Common myeloid progenitor, CD34-positive (primary cell): ENCODE measurements at places on chromosomes 4 and X.

DNA sequence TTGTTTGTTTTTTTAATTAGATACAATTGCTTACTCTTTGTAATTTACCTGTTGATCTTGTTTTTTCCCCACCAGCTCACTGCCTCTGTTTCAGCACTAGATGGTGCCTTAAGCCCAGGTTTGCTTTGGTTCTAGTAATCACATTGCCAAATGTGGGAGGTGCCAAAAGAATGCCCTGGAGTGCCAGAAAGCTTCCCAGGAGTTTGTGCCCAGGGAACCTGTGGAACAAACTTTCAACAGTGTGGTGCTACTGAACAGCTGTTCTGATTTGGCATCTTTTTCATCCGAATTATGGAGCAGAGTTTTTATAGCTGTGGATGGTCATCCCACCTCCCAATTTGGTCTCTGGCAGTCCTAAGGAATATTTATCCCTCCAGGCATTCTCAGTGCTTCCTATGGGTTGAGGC lies 1000.7 kb downstream of the STIM2 start:
- DNase-seq = no peak

GRCh38 chrX:71236836-71237235 lies 13.8 kb downstream of the GJB1 start:
- no peak for DNase-seq

DNA sequence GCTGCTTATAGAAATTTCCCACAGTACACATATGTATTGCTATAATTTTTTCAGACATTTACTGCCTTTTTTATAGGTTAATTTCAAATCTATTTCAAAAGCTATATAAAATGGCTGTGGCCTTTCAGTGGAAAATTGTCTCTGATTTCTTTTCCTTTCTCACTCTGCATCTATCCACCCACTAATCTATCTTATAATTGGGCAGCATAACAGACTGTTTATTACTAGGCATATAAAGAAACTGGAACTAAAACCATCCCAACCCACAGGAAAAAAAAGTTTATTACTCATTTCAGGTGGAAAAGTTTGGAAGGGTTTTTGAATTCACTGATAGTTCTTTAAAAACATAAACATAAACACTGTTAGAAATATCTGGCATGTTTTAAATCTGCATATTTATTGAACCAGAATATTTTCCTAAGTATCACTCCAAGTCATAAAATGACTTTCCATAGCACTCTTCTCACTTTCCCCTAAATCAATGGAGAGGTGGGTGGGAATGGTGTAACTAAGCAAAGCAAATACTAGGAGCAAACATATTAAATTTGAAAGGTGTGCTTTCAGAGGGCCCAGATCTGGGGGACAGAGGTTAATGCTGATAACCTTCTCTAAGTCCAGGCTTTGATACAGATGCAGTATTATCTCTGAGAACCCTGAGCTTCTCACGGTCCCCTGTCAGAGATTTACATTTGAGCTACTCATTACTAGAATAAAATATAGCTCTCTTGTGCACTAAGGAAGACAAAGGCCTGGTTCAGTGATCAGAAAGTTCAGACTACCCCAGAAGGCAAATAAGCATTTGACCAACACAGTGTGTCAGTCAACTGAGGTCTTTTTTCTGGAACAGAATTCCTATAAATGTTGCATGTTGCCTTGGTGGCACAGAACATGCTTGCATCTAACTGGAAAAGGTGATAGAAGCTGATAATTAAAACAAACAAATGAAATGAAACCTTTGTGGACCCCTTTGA lies 328.3 kb downstream of the UNC5C start:
- no peak for DNase-seq

- no peak for DNase-seq
Measured at GRCh38 chr4:109721033-109721432, 8.8 kb downstream of the PLA2G12A start.

DNA sequence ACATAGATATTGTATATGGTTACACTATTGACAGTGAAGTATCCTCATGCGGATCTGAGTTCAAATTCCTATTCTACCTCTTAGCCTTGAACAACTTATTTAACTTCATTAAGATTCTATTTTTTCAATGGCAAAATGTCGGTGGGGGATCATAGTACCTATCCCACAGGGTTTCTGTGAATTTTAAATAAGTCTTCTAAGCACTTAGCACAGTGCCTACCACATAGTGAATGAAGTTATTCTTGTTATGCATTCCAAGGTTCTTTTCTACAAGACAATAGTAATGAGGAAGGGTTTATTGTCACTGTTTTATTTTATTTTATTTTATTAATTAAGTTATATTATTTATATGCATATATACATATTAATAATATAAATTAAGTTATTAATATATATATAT lies 8.8 kb upstream of the ENAM start:
- no peak for DNase-seq

- DNase-seq = no peak
Measured at GRCh38 chr4:6577409-6577808, 2.4 kb downstream of the MAN2B2 start.

DNA sequence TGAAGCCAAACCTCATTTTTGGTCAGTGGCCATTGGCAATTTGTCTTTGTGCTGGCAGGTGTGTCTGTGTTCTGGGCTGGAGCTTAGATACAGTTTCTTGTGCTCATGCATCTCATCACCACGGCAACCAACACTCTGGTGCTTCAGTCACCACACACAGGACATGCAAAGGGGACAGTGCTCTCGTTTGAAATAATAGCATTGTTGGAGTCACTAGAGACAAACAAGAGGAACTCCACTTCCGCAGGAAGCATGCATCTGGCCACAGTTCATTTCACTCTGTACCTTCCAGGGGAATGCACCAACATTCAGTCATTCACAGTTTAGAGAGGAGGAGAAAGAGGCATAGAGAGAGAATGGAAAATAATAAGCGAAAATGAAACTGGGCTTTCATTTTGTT lies 267.4 kb downstream of the ANK2 start:
- peak; percentile 47 for DNase-seq

DNA sequence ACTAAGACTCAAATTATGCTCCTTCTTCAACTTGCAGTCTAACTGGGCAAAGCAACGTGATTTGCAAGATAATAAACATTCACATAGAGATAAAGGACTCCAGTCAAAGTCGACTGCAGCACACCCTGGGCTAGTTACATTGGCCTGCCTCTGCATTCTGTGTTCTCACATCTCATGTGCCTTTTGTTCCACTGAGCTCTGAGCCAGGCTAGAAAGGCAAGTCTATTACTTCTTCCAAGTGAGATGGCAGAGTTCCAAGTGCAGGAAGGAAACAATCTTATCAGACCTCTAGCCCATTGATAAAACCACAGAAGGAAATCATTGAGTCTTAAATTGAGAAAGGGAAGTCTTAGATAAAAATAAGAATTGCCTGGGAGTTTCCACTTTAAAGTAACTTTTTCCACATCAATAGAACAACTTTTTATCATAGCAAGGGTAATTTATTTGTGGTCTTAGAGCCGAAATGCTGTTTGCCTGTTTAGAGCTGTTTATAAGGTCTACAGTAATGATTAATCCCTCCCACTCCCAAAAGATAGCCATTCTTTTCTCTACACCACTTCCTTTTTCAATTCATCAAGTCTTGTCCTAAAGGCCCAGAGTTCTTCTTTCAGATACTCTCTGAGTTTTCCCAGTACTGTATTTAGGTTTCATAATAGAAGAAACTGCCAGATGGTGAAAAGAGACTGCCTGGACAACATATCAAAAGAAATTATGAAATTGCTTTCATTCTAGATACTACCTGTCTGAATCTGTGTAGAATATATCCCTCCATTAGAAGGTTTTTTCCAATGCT lies 200.2 kb downstream of the GUCY2F start:
- peak; percentile 74 for DNase-seq

DNA sequence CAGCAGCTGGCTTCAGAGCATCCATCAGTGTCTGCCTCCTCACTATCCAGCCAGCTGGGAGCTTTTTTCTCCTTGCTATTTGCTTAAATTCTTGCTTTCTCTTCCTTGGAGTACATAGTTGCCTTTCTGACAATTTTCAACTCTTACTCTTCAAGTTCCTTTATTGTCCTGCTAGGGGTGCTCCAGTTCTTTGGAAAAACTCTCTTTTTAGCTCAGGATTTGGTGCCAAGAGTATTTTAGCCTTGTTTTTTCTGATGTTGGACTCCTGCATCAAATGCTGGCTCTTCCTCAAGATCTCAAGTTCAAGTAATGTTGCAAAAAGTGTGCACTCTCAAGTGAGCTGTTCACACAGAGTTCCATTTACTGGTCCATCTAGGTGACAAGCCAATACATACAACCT lies 126.4 kb downstream of the KDR start:
- no peak for DNase-seq
